Thymus (tissue), 14 donors: ENCODE measurements at places on chromosomes 1 and 21.

DNA sequence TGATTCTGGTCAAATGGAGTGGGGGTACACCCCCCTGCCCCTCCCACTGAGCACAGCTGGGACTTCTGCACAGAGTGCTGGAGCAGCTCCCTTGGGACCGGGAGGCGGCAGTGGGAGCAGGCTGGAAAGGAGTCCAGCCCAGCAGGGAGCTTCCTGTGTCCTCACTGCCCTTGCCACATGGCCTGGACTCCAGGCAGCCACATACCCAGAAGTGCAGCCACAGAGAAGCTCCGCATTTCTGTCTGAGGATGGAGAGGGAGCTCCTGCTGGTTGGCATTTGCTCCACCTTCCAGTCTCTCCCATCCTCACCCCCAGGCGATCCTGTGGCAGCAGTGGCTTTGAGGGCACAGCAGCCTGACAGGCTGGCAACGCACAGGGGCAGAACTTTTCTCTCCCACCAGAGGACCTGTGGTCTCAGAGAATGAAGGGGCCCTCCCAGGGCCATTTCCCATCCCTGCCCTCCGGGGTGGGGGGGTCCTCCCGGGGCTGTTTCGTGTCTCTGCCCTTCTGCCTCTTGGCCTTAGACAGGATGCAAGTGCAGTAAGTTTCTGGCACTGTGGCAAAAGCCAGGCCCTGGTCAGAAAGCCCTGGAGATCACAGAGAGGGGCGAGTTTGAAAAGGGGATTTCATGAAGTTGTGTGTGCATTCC lies 103.6 kb upstream of the COL6A1 start:
- DNase-seq = no peak

GRCh38 chr1:40532844-40533424 lies 1.5 kb downstream of the ZNF684 start:
- peak; percentile 39 for DNase-seq

DNA sequence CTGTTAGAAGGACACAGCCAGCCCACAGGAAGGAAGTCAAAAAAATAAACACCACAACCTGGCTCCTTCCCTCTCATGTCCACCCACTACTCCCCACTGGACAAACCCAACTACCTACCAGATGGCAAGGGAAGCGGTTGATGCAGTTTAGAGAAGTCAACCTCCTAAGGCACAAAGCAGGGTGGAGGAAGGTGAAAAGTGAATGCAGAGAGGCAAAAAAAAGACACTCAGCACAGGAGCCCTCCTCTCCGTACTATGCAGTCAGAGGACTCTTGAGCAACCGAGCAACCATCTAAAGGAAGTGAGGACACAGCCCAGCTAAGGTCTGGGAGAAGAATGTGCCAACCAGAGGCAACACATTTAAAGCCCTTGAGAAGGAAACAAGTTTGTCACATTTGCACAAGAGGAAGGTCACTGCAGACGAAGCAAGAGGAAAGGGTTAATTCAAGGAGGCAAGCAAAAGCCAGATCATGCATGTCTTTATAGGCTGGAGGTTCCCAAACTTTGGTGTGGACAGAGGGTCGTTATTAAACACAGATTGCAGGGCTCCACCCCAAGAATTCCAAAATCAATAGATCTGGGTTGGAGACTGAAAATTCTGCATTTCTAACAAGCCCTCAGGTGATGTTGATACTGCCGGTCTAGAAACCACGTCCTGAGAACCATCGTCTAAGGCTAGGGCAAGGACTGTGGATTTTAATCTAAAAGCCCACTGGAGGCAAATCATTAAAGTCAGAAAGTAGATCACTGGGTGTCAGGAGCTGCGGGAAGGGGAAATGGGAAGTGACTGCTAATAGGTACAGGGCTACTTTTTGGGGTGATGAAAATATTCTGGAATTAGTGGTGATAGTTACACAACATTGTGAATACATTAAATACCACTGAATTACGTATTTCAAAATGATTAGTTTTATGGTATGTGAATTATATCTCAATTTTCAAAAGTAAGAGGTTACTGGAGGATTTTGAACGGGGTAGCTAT lies 19.7 kb downstream of the TP53BP2 start:
- no peak for DNase-seq

GRCh38 chr1:89274411-89274857 lies 1.8 kb upstream of the GBP5 start:
- no peak for DNase-seq

GRCh38 chr1:30765556-30766434 lies 8.2 kb upstream of the LAPTM5 start:
- DNase-seq = no peak

DNA sequence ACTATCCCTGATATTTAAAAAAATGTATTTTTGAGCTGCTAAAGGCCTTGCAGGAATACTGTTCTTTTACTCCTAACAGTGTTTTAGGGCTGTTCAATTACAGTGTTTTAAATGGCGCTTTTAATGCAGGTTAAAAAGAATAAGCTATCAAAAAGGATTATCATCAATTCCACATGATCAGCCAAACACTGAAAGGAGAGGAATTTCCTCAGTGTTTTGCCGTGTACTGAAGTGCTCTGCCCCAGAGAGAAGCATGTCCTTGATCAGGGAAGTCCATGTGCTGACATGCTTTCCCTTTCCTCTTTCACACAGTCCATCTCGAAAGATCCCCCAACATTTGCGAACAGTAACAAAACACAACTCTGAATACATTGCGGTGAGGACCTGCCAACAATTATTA lies 3.3 kb downstream of the CFAP298 start:
- DNase-seq = no peak

GRCh38 chr1:36083219-36083618 lies 675 bp upstream of the TEKT2 start:
- no peak for DNase-seq

DNA sequence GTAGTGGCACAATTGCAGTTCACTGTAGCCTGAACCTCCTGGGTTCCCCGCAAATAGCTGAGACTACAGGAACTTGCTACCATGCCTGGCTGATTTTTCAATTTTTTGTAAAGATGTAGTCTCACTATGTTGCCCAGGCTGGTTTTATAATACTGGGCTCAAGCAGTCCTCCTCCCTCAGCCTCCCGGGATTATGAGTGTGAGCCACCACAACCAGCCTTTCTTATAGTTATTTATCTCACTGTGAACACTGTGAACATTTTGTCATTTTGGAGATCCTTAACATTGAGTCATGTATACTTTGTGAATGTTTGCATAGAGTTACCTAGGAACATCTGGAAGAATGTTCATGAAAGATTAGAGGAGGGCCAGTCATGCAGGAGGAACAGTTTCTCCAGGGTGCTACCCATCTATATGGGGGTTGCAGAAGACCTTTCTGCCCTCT lies 127.1 kb upstream of the CACYBP start:
- no peak for DNase-seq

- no peak for DNase-seq
These were observed 6.7 kb downstream of the MYCL start for GRCh38 chr1:39894884-39895495.

- no peak for DNase-seq
These were observed 81.3 kb upstream of the KAZN start for GRCh38 chr1:14516974-14517840.

- DNase-seq = no peak
These were observed 106.5 kb downstream of the UCHL5 start for GRCh38 chr1:192952646-192953045.

GRCh38 chr1:21251773-21252471 lies 38.3 kb downstream of the ECE1 start:
- no peak for DNase-seq

- no peak for DNase-seq
These were observed 22.4 kb upstream of the EPS15 start for GRCh38 chr1:51541313-51542050.
